ENCODE measurements at places on chromosomes 4 and X.

DNA sequence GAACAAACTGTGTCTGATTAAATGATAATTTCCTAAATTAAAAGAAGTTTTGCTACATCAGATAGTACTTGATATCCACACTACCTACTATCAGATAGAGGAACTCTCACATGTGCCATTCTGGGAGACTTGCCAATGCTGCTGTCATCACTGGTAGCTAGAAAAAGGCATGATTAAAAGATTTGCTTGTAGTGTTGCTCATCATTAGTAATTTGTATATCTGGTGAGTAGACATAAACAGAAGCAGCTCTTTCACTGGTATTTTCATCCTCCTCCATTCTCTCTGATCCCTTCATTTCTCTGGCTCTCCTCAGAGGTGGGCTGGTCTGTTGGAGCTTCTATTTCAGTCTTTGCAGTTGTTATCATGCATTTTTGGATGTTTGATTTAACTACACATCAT is 56.0 kb downstream of the SPRY1 start:
- DNase-seq: no peak

GRCh38 chr4:79059631-79060399 is 120.6 kb upstream of the PAQR3 start:
- no peak for DNase-seq

DNA sequence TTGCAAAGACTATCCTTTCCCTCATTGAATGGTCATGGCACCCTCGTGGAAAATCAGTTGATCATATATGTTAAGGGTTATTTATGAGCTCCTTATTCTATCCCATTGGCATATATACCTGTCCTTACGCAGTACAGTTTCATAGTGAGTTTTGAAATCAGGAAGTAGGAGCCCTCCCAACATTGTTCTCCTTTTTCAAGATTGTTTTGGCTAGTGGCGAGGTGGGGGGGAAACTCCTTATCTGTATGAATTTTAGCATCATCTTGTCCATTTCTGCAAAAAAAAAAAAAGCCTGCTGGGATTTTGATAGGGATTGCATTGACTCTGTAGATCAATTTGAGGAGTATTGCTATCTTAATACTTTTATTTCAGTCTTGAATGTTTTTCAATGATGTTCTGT is 2.5 kb upstream of the USP9X start:
- DNase-seq: no peak

DNA sequence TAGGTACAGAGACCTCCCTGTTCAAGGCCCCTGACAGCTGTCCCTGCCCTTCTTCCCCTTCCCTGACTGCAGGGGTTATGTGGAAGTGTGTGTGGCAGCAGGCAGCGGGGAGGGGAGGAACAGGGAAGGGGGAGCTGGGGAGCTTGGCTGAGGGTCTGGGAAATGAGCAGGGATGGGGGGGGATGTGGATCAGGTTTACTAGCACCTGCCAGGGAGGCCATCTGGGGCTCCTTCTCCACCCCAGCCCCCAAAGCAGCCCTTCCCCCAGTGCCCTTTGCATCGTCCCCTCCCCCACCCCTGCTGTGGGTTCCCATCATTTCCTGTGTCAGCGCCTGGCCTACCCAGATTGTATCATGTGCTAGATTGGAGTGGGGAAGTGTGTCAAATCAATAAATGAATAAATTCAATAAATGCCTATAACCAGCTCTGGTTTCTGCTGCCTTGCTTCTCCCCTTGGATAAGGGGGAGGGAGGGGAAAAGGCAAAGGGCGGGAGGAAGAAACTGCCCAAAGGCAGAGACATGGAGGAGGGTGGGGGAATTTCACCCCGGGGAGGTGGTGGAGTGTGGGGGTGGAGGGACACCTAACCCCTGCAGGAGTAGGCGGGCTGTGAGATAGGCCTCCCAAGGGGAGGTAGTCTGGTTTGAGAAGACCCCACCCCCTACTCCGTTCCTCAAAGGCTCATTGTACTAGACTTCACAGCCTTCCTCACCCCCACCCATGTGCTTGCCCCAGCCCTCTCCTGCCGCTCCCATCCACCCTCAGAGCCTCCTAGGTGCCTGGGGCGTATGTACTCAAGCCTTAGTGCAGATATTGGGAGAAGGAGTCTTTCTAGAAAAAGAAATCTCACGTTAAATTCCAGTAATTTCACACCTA is 3.2 kb downstream of the CXorf65 start:
- peak; percentile 82 for DNase-seq

DNA sequence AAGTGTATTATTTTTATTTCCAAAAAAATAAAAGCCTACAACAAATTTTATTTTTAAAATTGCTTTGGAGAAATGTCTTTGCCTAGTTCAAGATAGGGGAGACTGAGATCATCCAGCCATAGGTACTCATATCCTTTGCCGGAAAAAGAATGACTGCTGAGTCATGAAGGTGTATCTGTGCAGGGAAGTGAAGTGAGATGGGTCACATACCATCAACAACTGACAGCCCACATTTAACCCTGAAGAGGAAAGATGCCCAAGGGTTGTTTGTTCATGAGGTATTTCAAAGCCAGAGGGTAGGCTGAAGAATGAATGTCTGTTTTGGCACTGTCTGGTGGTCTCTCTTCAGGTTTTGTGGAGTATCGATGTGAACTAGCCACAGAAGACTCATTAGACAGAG is 106.7 kb upstream of the TTC29 start:
- DNase-seq: no peak

GRCh38 chr4:99827454-99827853 is 10.8 kb downstream of the DAPP1 start:
- no peak for DNase-seq

DNA sequence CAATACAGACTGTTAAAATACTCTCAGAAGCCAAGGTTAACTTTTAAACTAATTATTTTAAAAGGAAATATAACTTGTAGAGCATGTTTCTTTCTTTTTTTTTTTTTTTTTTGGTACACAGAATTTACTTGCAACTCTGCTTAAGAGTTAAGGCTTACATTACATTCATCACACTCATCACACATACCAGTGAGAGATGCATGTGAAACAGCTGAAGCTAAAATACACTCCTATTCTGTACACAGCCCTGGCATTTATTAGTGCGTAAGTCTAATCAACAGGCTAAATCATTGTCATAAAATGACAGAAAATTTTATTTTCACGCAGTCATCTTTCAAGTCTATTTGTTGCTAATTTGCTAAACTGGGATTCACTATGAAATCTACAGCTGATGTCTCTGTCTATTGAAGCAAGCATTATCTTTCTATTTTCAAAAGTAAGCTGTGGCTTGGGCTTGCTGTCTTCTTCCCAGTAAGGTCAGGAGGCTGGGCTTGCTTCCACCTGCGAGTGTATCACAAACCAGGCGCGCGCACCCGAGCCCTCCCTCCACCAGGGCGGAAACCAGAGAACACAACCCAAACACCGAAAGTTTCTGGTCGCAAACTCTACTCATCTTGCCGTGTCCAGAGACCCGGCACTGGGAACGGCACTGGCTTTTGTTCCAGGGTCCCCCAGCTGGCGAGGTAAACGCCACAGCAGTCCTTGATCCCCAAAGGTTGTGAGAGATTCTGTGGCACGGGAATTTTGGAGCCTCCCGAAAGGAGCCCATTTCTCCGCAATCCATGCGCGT is 3.9 kb downstream of the MAML3 start:
- peak; percentile 30 for DNase-seq

DNA sequence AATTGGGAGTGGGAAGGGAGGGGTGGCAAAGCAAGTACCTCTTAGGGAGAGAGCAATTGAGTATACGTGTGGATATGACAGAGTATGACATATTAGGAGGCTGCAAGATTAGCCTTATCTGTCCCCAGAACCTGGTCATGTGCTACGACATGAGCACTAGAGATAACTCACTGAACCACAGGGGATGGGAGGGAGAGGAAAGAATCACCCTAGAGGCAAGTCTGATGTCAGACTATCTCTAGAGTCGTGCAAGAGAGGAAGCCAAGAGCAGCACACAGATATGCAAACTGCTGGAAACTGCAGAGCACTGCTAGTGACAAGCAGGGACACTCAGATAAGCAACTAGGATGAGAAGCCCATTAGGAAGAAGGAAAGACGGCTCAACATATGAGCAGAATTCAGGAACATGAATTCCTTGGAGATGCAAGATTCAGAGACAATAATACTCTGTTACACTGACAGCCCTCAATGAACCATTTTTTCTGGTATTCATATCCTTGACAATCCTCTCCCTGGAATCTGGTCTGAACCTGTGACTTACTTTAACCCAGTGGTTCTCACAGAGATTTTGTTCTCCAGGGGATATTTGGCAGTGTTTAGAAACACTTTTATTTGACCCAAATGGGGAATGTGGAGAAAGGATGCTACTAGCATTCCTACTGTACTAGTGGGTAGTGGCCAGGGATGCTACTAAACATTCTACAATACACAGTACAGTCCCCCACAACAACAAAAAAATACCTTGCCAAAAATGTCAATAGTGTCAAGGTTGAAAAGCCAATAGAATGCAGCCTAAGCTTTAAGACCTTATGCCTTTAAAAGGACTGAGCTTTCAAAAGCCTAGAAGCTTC is 84.0 kb upstream of the BMP2K start:
- DNase-seq: no peak

DNA sequence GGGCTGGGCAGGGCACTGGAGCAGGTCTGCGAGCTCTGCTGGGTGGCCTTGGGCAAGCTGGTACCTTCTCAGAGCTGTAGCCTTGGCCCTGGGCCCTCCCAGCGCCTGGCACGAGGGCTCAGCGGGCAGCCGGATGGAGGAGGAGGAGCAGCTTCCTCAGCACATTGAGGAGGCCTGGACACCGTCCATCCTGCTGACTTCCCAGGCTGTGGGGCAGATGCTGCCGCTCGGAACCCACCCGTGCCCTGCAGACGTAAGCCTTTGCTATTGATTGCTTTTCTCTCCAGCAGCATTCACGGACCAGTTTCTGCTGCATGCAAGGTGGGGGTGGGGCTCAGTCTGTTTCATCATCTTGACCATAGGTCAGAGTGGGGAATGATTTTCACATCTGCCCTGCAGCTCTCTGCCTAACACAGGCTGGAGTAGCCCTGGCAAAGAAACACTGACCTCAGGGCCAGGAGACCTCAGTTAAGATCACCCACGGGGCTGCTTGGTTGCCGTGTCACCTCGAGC is 80.7 kb upstream of the PSAPL1 start:
- no peak for DNase-seq

GRCh38 chr4:142079959-142080358 is 443.6 kb downstream of the IL15 start:
- DNase-seq: no peak

GRCh38 chr4:99893839-99894160 is 427 bp downstream of the LAMTOR3 start:
- no peak for DNase-seq

DNA sequence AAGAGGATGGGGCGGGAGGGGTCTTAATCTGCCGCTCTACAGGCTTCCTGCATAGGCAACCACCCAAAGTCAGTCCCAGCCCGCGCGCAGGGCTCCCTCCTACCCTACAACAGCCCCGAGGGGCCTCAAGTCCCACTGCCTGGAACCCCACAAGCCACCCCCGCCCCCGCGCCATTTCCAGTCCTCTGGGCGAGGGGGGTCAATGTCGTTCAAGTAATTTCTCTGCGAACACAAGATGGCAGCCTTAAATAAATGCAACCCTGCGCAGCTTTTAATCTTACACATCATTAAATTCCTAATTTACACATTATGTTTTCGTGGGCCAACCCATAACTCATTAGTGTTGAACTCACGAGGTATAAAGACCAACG is 92.9 kb downstream of the BCOR start:
- DNase-seq: no peak

GRCh38 chr4:157664726-157665125 is 444.2 kb downstream of the GRIA2 start:
- DNase-seq: no peak

DNA sequence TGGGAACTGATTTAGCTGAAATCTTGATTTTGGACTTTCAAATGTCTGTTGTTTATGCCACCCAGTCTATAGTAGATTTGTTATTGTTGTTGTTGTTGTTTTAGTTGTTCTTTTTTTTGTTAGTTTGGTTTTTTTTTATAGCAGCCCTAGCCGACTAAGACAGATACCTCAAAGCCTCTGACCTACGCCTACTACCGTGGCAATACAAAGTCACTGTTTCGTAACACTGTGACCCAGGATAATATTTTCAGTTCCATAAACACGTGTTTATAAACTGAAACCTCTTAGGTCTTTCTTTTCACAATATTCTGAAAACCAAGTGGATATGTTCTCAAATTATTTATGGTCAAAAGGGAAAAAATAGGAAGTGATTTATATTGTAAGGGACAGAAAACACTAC is 32.8 kb downstream of the VCX2 start:
- DNase-seq: no peak

DNA sequence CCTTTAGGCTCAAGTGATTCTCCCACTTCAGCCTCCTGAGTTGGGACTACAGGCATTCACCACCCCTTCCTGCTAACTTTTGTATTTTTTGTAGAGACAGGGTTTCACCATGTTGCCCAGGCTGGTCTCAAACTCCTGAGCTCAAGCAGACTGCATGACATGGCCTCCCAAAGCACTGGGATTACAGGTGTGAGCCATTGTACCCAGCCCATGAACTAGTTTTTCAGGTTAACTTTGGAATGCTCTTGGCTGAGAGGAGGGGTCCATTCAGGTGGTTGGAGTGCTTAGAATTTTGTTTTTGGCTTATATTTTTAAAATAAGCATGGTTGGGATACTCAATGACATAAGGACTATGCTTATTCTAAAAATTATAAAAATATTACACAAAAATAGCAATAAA is 355.7 kb upstream of the MAGEB16 start:
- no peak for DNase-seq

DNA sequence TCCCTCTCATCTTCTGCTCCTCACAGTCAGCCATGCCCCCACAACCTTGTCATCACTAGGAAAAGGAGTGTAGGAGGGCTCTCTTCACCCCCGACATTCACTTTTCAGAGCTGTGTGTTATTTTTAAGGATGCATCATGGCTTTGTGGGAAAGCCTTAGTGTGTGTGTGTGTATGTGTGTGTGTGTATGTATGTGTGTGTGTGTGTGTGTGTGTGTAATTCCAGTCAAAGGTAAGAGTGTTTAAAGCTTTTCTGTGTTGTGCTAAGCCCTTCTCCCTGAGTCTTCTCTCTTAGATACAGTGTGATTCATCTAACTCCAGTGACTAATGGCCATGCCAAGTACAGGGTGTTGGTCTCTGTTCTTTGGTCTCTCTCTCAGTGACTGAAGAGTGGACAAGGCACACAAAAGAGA is 76.6 kb downstream of the CHIC2 start:
- DNase-seq: no peak

- no peak for DNase-seq
Measured at GRCh38 chr4:186554539-186554913, 841 bp downstream of the MTNR1A start.

- DNase-seq: no peak
Measured at GRCh38 chrX:115719171-115719570, 158.2 kb downstream of the PLS3 start.

- DNase-seq: no peak
Measured at GRCh38 chrX:590693-591404, 39.7 kb upstream of the SHOX start.
